Fibroblast of skin of right quadriceps (primary cell): ENCODE measurements at places on chromosomes 7 and 10.

GRCh38 chr10:126085806-126086205, 189.4 kb downstream of the FANK1 start:
- no peak for DNase-seq

DNA sequence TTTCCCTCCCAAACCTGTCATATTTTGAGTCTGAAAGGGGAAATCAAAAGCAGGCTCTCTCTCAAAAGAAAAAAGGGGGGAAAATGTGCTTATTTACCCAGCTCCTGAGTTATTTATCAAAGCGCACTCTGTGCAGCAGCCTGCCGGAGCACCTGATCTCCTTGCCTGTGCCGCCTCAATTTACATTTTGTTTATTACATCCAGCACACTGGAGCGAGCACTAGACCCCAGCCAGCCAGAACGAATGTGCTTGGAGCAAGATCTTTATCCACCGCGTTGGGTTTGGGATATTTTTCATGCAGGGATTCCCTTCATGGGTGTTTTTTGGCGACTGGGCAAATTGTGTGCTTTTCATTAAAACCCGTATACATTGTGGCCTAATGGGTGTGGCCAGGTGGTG, 161.9 kb upstream of the INSYN2A start:
- DNase-seq: no peak

GRCh38 chr10:86022906-86023305, 343.7 kb downstream of the GRID1 start:
- no peak for DNase-seq

DNA sequence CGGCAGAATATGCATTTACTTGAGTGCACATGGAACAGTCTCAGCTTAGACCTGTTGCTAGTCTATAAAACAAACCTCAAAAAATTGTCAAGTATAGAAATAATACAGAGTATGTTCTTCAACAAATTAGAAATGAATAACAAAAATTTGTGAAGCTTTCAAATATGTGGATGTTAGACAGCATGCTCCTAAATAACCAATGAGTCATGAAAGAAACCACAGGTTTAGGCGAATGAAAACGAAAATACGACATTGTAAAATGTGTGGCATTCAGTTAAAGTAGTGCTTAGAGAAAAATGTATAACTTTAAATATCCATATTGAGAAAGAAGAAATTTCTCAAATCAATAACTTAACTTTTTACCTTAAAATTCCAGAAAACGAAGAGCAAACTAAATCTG, 760.0 kb upstream of the SORCS1 start:
- DNase-seq: no peak

DNA sequence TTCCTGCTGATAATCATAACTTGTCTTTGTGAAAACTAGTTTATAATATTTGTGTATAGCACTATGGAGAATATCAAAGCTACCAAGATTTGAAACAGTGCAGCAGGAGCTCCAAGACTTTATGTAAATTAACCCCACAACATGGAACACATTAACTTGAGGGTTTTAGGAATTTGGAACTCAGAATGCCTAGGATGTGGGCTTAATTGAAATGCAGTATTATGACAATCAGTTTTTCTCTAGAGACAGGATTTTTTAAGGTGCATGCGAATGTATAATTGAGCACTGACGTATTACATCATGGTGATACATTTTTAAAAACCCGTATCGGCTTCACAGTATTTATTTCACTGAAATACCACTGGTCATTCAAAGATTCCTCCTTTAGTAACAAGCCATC, 313.1 kb upstream of the DGKB start:
- peak; percentile 66 for DNase-seq

DNA sequence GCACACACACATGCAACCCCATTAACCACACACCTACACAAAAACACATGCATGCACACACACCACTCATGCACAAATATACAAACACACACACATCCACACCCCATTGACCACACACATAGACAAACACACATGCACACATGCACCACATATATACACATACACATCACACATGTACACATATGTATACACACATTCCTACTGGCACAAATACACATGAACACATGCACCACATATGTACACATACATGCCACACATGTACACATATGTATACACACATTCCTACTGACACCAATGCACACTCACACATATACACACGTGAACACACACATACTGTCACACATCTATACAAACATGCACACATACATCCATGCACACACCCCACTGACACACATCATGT, 212.5 kb upstream of the PPP2R2D start:
- DNase-seq: no peak

- no peak for DNase-seq
Measured at GRCh38 chr10:12405342-12406320, 56.3 kb downstream of the CAMK1D start.

- peak; percentile 56 for DNase-seq
Measured at GRCh38 chr7:1123715-1124114, 35.8 kb downstream of the GPER1 start.

DNA sequence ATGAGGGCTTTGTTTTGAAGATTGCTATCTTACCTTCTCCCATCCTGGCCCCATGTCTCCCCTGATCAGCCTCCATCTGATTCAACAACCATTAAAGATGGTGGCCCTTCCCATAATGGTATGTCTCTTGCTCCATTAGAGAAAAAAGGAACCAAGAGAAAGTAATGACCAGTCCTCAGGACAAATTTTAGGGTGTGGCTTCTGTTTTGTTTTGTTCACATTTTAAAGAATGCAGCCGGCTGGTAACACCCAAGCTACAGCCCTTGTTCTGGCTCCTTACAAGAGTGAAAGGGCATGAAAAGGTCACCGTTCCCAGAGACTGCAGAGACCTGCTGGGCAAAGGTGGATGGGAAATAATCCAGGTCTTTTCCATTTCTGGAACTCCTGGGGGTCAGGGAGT, 287.9 kb upstream of the NEBL start:
- no peak for DNase-seq

DNA sequence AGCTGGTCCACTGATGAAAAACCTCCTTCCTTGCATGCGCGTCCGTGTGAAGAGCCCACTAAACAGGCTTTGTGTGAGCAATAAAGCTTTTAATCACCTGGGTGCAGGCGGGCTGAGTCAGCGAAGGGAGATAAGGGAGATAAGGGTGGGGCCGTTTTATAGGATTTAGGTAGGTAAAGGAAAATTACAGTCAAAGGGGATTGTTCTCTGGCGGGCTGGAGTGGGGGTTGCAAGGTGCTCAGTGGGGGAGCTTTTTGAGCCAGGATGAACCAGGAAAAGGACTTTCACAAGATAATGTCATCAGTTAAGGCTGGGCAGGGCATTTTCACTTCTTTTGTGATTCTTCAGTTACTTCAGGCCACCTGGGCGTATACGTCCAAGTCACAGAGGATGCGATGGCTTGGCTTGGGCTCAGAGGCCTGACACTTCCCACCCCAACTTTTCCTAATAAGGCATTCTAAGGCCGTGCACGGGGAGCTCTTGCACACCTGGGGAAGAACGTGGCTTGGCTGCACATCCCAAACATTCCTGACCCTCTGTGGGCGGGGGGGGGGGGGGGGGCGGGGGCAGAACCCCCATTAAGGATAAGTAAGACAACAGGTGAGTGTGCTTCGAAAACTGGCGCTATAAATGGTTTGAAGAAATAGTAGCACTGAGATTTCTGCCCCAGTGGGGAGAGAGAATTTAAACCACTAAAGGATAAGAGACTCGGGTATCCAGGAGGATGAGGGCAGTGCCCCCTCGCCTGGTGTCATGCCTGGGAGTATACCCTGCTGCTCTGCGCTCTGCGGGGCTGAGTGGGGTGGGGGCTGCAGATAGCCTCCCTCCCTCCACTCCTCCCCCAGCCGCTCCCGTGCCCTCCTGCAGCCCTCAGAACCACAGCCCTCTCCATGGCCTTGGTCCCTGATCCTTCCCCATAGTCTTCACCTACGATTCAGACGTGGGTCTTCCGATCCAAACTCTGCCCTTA, 217.6 kb downstream of the MLLT10 start:
- no peak for DNase-seq

- peak; percentile 23 for DNase-seq
Measured at GRCh38 chr7:85890244-85890811, 703.5 kb upstream of the SEMA3D start.

GRCh38 chr7:146414937-146415336, 298.3 kb downstream of the CNTNAP2 start:
- no peak for DNase-seq

DNA sequence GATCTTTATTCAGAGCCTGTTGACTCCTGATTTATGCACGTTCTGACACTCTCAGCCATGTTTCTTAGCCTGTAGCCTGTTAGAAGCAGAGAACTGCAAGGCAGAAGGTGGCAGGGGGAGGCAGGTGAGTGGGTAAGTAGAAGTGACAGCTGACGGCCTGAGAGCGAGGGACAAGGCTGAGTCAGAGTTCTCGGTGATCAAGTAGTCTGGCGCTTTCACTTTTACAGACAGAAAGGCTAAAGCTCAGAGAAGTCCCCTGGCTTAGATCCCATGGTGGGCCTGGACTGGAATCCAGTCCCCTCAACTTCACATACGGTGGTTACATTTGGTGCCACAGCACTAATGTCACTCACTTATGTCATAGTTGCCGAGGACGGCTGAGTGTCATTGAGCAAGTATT, 139.0 kb downstream of the TACC2 start:
- DNase-seq: no peak

DNA sequence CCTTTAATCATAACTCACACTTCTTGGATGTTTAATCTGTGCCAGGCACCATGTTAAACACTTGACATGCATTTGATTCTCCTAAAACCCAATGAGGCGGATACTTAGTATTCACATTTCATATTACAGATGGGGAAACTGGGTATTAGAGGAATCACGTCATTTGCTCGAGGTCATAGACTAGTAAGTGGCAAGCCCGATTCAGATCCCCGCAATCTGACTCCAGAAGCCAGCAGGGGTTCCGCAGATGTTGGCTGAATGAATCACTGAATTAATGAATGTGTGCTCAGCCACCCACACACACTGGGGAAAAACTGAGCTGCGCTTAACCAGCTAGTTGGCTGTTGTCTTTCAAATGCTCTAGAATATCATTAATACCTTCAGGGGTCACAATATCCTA, 22.5 kb upstream of the ENO4 start:
- DNase-seq: peak; percentile 85

DNA sequence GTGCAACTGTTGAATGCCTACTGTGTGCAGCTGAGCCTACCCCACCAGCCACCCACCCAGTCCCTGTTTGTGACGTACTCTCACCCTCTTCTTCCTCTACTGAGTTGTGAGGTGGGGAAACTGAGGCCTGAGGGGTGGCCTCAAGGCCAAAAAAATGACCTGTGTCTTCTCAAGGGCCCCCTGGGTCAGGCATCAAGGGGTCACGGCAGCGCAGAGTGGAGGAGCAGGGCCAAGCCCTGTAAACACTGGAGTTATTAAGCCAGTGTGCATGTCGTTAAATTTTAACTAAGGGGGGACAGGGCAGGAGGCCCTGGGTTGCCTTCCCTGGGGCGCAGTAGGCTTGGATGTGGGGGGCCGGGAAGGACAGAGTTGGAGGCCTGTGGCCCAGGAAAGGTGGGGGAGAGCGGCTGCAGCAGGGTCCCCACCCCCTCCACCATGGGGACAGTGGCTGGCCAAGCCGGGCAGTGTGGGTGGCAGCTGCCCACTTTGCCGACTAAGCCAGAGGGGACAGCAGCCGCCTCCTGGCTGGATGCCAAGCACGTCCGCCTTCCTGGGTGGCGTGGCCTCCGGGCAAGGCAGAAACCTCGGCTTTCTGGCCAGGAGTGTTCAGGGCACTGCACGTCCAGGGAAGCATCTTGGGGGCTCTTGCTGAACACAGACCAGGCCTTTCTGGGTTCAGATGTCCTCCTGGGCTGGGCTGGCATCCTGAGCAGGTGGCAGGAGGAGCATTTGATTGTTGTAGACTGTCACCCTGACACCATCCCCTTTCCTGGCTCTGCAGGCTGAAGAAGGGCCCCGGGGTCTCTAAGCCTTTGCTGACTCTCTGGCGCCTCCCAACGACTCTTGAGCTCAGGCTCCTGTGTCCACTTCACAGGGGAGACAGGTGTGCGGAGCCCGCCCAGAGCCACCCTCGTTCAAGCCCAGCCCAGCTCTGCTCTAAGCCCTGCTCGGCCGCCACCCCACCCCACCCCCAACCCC, 1.9 kb downstream of the SLC29A4 start:
- no peak for DNase-seq

GRCh38 chr10:3363311-3364045, 190.9 kb upstream of the PITRM1 start:
- no peak for DNase-seq

GRCh38 chr7:2484868-2485267, 8.7 kb upstream of the GRIFIN start:
- no peak for DNase-seq

DNA sequence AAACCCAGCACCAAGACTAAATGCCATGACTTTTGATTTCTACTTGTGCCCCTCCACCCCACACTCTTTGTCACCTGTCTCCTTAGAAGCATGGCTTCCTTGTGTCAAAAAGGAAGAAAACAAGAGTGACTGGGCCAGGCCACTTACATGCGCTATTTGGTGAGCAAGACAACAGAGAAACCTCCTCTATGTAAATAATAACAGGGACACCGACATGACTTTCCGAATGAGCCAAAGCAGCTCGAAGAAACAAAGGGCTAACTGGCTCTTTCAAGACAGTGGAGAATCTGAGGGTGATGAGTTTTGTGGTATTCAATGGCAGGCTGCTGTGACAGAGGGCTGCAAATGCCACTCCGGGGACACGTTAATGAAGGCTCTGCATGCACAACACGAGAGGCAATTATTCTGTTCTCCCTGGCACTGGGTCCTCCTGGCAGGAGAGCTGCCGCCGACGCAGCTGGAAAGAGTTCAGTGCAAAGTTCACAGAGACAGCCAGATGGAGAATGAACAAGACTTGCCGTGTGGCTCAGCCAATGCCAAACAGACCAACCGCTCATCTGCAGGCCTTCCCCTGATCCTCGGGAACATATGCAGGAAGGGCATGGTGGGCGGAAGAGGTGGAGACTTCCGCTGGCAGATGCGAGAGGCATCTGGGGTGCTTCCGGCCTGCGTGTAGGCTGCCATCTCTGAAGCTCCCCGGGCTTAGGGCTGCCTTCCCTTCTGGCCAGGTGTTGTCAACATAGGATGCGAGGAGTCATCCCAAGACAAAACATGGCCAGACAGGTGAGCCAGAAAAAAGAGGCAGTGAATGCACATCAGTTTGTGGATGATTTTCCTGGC, 59.1 kb upstream of the SMNDC1 start:
- no peak for DNase-seq
